ENCODE measurements at places on chromosomes 7 and 10. TPM values are rescaled to one million over a fixed set of nuclear protein-coding genes. Genes with fewer than 3 reads are reported as not detected.

The LGI1 gene
- not detected for polyA plus RNA-seq

The CYP2C19 gene
- not detected for polyA plus RNA-seq

The COMTD1 gene
- polyA plus RNA-seq, result 8.0 TPM

The HMX2 gene
- polyA plus RNA-seq, result not detected

The GIMAP8 gene
- polyA plus RNA-seq, result not detected

The MEPCE gene
- polyA plus RNA-seq, result 20.2 TPM

The SEMA4G gene
- 16.2 TPM for polyA plus RNA-seq

The GALNT17 gene
- polyA plus RNA-seq, result not detected

The CYP3A7 gene
- polyA plus RNA-seq, result not detected

The ANXA8L1 gene
- 0.16 TPM for polyA plus RNA-seq

The NEUROD6 gene
- not detected for polyA plus RNA-seq

The GSTO2 gene
- polyA plus RNA-seq, result 0.47 TPM

The HMX3 gene
- polyA plus RNA-seq, result not detected

The ANKRD30A gene
- polyA plus RNA-seq, result not detected

The AKR1D1 gene
- not detected for polyA plus RNA-seq

The LRIT1 gene
- polyA plus RNA-seq, result not detected

The ABCA13 gene
- polyA plus RNA-seq, result not detected

The HOGA1 gene
- 4.8 TPM for polyA plus RNA-seq

The KDM7A gene
- 1.1 TPM for polyA plus RNA-seq

The TMEM130 gene
- 1.2 TPM for polyA plus RNA-seq

The ACSM6 gene
- not detected for polyA plus RNA-seq

The PRSS37 gene
- polyA plus RNA-seq, result not detected

The CFAP43 gene
- polyA plus RNA-seq, result 0.35 TPM

The IL6 gene
- 13.6 TPM for polyA plus RNA-seq

The INSYN2A gene
- 0.19 TPM for polyA plus RNA-seq

The CDH23 gene
- polyA plus RNA-seq, result 0.18 TPM

The TBXAS1 gene
- 4.4 TPM for polyA plus RNA-seq

The AMZ1 gene
- 0.15 TPM for polyA plus RNA-seq

The PSAP gene
- polyA plus RNA-seq, result 1,647 TPM

The CPA2 gene
- polyA plus RNA-seq, result not detected

The OR2A42 gene
- not detected for polyA plus RNA-seq

The DYDC2 gene
- 0.08 TPM for polyA plus RNA-seq

The DRGX gene
- polyA plus RNA-seq, result 0.11 TPM

The TRPV6 gene
- polyA plus RNA-seq, result not detected

The PTF1A gene
- polyA plus RNA-seq, result not detected

The LMOD2 gene
- polyA plus RNA-seq, result not detected

All from SK-N-SH (cell line).